HS-27A (cell line): ENCODE measurements at places on chromosomes 1 and 21.

- no peak for DNase-seq
These were observed 115.6 kb downstream of the APP start for GRCh38 chr21:26055010-26055409.

GRCh38 chr1:21539933-21540332, 30.7 kb downstream of the ALPL start:
- no peak for DNase-seq

- no peak for DNase-seq
These were observed 12.2 kb downstream of the FGR start for GRCh38 chr1:27622828-27623227.

DNA sequence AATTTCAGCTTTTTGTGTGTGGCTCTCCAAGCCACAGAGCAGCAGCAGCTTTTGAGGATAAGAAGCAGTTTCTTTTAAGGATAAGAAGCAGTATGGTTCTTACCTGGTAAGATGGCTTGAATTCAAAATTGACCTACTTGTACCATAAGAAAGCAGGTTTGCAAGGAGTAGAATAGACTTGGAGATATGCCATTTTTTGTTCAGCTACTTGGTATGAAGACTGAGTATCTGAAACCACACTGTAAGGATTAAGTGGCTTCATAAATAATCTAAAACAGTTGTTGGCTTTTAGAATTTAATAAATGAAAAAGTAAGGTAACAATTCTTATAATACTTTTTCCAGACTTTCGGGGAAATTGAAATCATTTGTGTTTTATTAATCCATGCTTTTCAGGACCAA, 74.2 kb downstream of the ATF6 start:
- no peak for DNase-seq

GRCh38 chr1:40795811-40796586, 12.4 kb downstream of the KCNQ4 start:
- DNase-seq = no peak

GRCh38 chr1:225981714-225982113, 17.4 kb downstream of the SDE2 start:
- no peak for DNase-seq

DNA sequence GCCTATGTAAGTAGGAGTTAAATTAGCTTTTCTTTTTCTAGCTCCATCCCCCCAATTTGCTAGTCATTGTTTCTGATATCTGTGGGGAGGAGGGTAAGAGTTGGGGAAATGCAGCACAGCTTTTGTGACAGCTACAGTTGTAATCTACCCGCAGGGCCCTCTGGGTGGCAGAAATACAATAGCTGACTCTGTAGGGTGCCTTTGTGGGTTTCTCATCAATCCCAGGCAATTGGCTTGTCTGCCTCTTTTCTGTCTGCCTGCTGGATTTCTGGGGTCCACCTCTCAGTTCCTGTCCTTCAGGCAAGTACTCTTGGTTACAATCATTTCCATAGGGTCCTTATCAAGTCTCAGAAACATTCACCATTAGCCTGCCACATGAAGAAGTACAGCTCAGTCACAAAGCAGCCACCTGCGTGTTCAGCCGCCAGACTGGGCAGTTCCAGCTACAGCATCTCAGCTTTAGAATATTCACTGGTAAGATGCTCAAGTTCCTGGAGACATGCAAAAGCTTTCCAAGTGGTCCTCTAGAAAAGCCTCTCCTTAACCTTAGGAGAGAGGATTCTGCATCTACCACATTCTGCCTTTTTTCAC, 19.2 kb upstream of the SLC44A5 start:
- no peak for DNase-seq
